EL (cell line): ENCODE measurements at places on chromosomes 1 and 21.

- peak; percentile 82 for DNase-seq
Observed at GRCh38 chr1:39691383-39692151, at the start of gene HPCAL4. Gene HPCAL4, minus strand, starts transcription at chr1:39691433. Its CDS starts 6,830 bp downstream, at chr1:39684603.

GRCh38 chr21:23644768-23645167 lies 1962.5 kb downstream of the MRPL39 start:
- no peak for DNase-seq

GRCh38 chr21:45270306-45270821 lies 17.3 kb downstream of the POFUT2 start:
- no peak for DNase-seq

- DNase-seq, result no peak
Observed at GRCh38 chr1:46645815-46646214, 22.3 kb downstream of the ATPAF1 start.

- DNase-seq, result no peak
Observed at GRCh38 chr1:179812501-179813292, 64.9 kb downstream of the TOR1AIP2 start.

DNA sequence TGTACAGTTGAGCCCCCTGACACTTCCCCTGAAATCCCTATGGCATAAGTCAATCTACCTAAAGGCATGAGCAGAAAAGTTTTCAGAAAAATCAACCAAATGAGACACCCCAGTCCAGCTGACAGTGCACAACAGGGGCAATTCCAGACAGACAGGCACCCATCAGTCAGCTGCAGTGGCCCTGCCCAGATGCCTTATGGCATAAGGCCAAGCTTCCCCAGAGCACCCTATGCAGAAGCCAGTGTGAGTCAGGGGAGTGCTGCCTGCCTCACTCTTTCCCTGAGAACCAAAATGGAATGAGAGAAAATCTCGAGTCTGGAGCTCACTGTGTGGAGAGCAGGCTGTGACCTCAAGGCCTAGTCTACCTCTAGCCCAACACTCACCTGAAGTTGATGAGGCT lies 38.1 kb downstream of the MRAP start:
- DNase-seq, result peak; percentile 53

GRCh38 chr21:41761211-41761933 lies 5.5 kb downstream of the RIPK4 start:
- DNase-seq, result peak; percentile 86

DNA sequence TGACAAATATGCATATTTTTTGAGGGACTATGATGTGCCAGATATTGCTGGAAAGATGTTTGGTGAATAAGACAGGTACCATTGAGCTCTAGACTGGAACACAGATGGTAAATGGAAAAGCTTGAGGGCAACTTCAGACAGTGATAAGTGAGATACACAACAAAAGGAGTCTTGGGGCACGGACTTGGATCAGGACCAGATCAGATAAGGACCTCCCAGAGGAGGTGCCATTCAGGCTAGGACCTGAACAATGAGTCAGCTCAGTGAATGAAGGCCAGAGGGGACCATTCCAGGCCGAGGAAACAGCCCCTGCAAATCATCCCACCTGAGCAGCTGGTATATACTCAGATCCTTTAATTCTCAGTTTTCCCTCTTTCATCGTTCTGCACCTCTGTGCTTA lies 1.8 kb upstream of the KCNJ15 start:
- no peak for DNase-seq

DNA sequence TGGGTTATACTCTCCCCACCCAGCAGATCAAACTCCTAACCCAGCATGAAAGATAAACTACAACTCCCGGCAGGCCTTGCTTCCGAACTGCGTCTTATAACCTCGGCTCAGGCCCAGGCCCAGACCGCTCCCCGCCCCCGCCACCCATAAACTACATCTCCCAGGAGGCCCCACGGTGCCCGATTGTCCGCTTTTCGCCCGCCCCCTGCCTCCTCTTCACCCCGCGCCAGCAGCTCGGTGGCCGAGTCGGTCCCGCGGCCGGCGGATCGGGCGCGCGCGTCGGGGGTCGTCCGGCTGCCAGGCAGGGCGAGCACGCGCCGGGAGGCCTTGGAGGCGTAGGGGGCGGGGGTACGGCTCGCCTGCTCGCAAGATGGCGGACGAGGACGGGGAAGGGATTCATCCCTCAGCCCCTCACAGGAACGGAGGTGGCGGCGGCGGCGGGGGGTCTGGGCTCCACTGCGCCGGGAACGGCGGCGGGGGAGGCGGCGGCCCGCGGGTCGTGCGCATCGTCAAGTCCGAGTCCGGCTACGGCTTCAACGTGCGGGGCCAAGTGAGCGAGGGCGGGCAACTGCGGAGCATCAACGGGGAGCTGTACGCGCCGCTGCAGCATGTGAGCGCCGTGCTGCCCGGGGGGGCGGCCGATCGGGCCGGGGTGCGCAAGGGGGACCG lies at the start of gene SNX27:
Gene SNX27 (plus strand): TSS at position 219 of the 669 bp plus-strand sequence. CDS start 152 bp downstream, at position 371.
- DNase-seq, result peak; percentile 93

GRCh38 chr1:243354511-243355153 lies 98.8 kb downstream of the SDCCAG8 start:
- peak; percentile 22 for DNase-seq

DNA sequence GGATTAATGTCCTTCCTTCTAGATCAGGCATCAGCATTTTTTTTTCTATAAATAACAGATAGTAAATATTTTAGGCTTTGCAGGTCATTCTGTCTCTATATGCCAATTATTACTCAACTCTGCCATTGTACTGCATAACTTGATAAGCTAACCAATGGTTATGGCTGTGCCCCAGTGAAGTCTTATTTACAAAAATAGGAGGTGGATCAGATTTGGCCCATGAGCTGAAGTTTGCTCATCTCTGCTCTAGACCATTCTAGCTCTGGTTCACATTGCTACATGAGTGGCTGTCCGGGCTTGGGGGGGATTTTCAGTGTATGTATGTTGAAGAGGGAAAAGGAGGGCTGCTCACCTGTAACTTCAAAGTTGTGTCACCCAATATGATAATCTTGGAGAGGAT lies 10.1 kb downstream of the RAB7B start:
- no peak for DNase-seq

- no peak for DNase-seq
Observed at GRCh38 chr1:60114745-60115318, 41.3 kb upstream of the C1orf87 start.

DNA sequence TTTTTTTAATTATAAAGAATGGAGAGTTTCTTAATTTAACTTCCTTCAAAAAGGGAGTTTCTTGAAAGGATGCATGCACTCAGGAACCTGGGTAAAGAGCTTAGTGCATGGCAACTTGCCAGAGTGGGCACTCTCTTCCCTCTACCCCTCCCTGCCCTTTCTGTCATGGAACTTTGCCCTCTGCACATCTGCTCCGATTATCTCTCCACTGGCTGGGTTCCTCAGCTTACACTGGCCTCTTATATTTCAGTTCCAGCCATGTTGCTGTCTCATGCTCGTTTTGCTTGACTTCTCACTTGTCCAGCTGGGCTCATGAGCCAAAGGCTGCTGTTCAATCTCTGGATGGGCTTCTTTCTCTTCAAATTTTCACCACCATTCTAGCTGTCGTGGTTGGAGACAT lies 87.0 kb downstream of the NCAM2 start:
- DNase-seq, result no peak

- no peak for DNase-seq
Observed at GRCh38 chr1:10634428-10635084, 159.8 kb downstream of the PEX14 start.

DNA sequence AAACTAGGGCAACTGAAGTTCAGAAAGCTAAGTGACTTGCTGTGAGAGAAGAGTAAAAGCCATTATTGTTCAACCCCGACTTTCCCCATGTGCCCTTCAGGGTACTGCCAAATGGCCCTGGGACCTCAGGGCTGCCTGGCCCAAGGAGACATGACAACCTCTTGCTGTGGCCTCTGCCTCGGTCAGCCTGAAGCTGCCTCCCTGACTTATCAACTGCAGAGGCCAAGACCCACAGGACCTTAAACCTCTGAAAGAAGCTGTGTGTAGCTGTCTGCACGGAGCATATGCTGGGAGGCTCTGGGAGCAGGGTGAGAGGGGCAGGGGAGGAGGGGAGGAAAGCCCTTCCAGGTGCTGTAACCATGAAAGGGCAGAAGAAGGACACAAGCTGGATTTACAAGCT lies 35.9 kb downstream of the HMGB4 start:
- DNase-seq, result no peak

- no peak for DNase-seq
Observed at GRCh38 chr1:160053548-160054365, 16.2 kb downstream of the KCNJ10 start.

GRCh38 chr21:45954261-45954660 lies 27.3 kb upstream of the COL6A1 start:
- peak; percentile 45 for DNase-seq

DNA sequence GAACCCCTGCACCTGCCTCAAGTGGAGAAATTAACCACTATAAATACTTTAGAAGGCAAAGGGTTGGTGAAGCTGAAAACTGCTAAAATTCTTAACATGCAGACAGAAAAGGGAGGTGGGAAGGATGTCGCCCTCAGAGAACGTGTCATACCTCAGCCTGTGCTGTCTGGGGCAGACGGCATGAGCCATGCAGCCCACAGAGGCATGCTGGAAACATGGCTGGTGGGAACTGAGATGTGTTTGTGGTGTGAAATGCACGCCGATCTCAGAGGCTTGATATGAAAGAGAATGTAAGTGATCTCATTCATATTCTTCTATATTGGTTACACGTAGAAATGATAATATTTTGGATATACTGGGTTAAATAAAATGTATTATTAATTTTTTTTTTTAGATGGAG lies 16.3 kb downstream of the AGPAT3 start:
- DNase-seq, result no peak

DNA sequence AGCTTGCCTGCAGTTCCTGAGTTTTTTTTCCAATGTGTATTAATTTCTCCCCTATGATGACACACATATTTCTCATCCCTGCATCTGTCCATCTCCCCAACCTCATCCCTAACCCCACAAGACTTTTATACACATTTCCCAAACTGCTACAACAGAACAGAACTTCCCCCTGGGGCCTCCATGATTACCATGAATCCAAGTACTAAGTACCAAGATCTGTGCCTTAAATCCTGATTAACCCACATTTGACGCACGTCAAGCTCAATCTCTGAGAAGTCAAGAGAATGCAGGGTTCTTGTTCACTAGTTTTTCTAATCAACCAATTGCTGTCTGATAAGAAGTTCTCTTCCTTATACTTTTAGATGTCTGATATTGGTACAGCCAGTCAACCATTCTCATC lies 9.7 kb downstream of the HMGN1 start:
- DNase-seq, result no peak

DNA sequence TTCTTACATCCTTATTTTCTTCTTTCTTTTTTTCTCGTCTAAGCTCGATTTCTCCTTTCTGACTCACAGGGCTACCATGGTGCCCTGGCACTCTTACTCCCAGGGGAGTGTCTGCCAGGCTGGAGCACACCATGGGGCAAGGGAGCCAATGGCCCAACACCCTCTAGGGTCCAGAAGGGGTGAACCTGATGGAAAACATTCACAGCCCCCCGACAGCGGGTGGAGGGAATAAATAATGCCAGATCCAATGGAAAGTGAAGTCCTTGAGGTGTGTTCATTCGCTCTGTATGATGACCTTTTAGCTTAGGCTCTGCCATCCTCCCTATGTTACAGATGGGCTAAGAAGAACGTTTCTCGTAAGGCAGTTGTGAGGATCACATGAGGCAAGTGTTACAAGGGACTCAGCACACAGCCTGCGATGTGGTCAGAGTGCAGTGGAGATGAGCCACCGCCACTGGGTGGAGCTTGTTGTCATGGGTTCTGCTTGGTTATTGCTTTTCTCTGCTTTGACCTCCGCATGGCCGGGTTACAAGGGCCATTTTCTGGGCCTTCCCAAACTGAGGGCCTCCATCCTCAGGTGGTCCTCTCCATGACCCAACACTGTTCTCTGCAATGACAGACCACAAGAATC lies 3.5 kb upstream of the FCMR start:
- DNase-seq, result no peak

GRCh38 chr1:187873126-187873525 lies 1044.4 kb downstream of the PLA2G4A start:
- DNase-seq, result no peak
